Amniotic epithelial cell (primary cell): ENCODE measurements at places on chromosomes 5 and 9.

DNA sequence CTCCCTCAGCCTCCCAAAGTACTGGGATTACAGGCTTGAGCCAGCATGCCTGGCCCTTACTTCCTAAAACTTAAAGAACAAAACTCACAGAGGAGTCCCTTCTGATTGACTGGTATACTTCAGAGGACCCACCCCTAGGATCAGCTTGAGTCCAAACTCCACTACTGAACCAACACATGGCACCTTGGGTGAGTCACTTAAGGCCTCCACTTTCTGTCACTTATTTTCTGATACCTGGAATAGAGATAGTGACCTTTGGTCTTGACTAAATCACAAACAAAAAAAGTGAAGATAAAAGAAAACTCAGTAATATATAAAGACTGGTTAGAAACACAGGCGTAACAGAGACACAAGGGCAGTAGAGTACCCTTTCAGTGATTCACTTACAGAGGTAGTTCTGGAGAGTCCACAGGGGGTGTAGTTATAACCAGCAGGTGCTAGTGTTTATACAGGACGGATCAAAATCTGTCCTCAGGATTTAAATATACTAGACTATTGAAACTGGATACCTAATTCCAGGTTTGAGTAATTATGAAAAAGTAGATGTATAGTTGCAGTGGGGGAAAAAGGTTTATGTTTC lies 274.3 kb upstream of the ANKRD55 start:
- DNase-seq = no peak

- peak; percentile 2 for DNase-seq
These were observed 8.5 kb upstream of the GLT6D1 start for GRCh38 chr9:135647884-135648283.

DNA sequence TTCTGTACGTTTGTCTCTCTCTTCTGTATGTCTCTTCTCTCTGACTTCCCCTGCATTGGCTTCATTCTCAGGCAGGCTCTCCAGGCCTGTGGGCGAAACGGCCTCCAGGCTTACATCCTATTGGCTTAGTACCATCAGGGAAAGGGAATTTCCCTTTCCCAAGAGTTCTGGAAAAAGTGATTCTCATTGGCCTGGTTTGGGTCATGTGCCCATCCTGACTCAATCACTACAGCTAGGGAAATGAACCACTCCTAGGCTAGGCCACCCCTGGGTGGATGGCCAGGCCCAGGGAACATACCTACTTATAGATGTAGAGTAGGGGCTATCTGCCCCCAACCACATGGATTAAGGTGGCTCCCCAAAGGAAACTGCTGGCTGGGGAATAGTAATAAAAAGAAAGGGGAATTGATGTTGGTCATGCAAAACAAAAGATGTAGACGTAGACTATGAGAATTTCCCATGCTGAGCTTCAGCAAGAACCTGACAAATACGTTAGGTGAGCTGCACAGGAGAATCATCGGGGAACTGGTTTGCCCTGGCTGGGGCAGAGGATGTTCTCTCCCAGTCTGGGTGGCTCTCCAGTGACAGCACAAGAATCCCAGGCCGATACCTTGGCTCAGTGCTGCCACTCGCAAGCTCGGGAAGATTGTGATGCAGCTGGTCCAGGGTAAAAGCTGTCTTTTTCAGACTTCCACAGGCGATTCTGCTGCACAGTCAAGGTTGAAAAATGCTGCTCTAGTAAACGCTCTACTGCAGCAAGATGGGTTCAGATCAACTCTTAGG lies 3.7 kb upstream of the EGR1 start:
- peak; percentile 89 for DNase-seq

- DNase-seq = peak; percentile 82
These were observed 230.6 kb downstream of the GNA14 start for GRCh38 chr9:77417566-77417965.

GRCh38 chr5:93894601-93895354 lies 153.4 kb upstream of the POU5F2 start:
- peak; percentile 17 for DNase-seq

DNA sequence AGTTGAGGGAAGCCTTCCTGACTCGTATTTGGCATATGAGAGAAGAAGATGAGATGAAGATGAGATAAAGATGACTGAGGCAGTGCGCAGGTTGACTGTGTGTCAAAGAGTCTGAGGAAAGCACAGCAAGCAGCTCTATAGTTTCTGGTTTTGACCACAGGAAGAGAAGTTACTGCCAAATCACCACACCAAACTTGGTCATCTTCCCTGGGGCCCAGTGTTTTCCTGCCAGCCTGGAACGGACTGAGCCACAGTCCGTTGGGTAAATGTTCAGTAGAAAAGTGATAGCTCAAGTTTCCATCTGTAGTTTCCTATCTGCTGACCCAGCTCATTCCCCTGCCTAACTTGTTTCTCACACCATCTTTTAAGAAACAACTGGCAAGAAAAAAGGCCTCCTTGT lies 80.7 kb upstream of the ADAMTS19 start:
- DNase-seq = no peak

DNA sequence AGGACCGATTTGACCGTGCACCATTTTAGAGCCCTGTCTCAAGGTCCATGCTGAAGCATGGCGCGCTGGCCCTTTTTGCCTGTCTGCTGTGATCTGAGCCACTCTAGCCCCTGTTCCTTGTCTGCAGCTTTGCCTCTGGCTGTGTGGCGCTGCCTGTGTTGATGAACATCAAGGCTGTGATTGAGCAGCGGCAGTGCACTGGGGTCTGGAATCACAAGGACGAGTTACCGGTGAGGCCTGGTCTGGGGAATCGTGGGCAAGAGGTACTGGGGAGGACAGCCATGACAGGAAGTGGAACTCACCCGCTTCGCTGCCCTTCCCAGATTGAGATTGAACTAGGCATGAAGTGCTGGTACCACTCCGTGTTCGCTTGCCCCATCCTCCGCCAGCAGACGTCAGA lies 6.3 kb downstream of the NHP2 start:
- no peak for DNase-seq

DNA sequence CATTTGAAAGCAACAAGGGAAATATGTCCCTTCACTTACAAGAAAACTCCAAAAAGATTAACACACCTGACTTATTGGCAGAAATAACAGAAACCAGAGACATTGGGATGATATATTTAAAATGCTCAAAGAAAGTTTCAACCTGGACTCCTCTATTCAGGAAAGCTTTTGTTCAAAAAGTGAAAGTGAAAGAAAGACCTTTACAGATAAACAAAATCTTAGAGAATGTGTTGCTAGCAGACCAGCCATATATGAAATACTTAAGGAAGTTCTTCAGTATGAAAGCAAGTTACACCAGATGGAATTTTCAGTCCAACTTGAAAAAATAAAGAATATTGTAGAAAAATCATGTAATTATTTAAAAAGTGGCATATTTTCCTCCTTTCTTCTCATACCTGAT lies 1075.1 kb downstream of the NR2F1-AS1 start:
- peak; percentile 34 for DNase-seq

DNA sequence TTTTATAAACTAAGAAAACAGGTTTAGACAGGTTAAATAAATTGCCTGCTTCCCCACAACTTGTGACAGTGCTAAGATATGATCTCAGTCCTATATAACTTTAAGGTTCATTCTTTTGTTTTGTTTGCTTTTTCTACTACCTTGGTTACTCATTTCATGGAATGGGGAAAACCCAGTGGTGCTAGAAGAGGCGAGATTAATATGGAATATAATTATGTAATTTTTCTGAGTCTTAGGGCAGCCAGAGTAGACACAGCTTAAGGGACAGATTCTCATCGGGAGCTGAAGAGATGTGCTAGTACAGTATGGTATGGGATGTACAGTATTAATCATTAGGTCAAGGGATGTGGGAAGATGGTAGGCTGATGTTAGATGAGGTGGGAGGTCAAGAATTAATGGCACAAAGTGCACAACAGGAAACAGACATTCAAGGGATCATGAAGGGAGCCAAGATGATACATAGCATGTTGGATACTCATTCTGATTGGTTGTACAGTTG lies 6.2 kb downstream of the TRIM32 start:
- peak; percentile 26 for DNase-seq

DNA sequence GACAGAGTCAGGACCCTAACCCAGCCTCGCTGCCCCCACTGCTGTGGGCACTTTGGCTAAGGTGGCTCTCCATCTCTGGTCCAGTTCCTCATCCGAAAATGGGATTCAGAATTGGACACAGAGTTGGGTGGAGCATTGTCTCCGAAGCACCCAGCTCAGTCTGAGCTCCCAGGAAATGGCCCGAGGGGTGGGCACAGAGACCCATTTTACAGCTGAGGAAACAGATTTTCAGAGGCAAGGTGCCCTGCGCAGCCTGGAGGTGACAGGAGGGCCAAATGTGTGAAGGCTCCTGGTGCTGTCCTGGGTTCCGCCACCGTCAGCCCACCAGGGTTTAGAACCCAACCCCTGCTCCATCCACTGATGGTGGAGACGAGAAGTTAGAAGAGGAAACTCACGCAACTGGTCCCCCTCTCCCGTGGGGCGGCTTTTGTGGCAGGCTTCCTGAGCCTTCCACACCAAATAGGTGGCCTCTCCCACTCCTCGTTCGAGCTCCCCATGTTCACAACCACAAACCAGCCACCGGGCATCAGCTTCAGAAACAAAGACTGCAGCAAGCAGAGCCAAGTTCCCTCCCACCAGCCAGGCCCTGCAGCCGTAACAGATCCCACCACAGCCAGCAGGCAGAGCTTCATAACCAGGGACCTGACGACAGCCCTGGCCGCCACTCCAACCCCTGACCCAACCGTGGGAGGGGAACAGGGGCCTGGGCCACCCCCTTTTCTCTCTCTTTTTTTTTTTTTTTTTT lies 90.9 kb upstream of the LMX1B start:
- no peak for DNase-seq

- no peak for DNase-seq
These were observed 37.7 kb downstream of the NR4A3 start for GRCh38 chr9:99859243-99859980.

GRCh38 chr5:4020400-4020799 lies 424.8 kb downstream of the IRX1 start:
- no peak for DNase-seq

- peak; percentile 76 for DNase-seq
These were observed at the start of gene ACO1 for GRCh38 chr9:32384364-32385151. Gene ACO1 (plus strand): TSS chr9:32384643. CDS start chr9:32405507, 20,864 bp downstream.

DNA sequence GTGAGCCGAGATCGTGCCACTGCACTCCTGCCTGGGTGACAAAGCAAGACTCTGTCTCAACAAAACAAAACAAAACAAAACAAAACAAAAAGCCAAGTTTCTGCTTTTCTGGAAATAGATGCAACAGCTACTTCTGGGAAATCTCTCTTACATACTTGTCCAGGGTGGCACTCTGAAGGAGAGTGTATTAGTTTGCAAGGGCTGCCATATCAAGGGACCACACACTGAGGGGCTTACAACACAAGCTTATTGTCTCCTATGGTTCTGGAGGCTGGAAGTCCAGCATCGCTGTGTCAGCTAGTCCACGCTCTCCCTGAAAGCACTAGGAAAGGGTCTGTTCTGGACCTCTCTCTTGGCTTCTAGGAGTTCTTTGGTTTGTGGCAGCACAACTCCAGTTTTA lies 277.9 kb upstream of the WWC1 start:
- DNase-seq = no peak

DNA sequence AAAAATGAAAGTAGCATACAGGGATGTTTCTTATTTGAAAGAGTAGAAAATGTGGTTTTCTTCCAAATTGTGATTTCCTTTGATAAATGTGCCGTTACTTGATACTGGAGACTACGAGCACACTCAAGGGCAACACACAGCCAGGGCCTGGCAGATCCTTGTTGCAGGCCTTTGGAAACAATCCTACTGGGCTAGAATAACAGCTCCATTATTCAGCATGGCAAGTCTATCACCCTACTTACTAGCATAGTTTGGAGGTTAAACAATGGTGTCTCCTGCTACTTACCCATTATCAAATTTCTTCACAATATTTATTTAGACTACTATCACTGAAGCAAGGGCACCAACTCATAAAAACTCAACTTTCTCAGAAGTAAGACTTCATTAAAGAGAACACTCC lies 140.8 kb upstream of the ZNF608 start:
- no peak for DNase-seq

DNA sequence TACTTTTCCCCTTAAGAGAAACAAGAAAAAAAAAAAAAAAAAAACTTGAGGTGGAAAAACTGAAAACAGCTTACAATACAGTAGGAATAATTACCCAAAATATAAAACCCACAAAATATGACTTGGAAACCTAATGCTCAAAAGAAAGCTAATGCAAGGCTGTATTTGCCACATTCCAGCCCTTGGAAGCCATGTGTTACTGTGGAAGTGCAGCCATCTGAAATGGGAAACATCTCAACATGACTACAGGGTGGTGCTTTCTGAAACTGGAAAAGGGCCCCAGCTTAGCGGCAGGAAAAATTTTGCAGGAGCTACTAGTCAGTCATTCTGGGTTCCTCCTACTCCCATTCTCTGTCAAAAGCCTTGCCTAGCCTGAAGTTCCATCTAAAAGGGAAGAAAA lies 20.4 kb downstream of the CDK5RAP2 start:
- DNase-seq = no peak

DNA sequence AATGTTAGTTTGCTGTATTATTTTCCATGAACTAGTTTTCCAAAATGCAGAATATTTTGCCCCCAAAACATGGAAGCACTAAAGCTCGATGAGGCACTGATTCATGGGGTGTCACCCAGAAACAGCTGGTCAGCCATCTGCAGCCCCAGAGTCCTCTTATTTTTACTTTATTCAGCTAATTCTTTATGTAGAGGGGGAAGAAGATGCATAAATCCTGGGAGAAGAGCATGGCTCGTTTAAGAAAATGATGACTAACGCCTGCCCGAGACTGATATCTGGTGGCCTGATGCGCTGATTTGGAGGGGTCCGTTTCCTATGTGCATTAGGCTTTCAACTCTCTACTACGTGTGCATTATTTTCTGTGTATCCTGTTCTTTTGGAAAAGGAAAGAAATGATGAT lies 390.3 kb upstream of the MEF2C start:
- no peak for DNase-seq

GRCh38 chr5:111998871-111999270 lies 241.9 kb upstream of the NREP start:
- DNase-seq = peak; percentile 59

DNA sequence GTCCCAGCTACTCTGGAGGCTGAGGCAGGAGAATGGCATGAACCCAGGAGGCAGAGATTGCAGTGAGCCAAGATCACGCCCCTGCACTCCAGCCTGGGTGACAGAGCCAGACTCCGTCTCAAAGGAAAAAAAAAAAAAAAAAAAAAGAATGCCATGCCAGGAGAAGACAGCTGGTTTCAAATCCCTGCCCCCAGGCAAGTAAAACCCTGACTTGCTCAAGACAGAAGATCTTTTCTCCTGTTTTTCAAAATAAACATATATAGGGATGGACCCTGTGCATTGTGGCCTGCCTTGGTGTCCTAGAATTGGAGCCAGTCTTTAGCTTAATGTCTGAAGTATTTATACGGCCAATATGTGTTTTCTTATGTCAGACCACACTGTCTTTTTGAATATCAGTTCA lies 177.1 kb downstream of the NR3C1 start:
- DNase-seq = no peak

DNA sequence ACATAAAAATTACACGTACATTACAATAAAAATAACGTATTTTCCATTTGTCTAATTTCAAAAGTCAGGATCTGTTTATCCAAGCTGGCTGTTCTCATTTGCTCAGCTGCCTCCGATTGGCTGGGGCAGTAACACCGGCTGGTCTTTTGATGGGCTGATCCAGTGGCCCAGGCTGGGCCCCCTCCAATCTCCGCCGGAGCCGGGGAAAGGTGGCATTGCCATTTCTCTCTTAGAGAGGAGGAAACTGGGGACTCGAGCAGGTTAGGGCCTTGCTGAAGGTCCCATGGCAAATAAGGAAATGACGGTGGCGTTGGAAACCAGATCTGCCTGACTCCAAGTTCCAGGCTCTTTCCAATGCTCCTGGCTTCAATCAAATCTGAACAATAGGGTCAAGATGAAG lies 6.6 kb downstream of the CPLX2 start:
- no peak for DNase-seq
